ENCODE measurements at places on chromosomes 1 and 21.

- no peaks in the 10 kb centered on the region for H3K27me3 ChIP-seq
- DNase-seq = no peak
- no peaks in the 10 kb centered on the region for H3K4me1 ChIP-seq
- H3K27ac ChIP-seq = no peak overlapping the region
- H3K4me3 ChIP-seq = no peak overlapping the region
- no peaks in the 10 kb centered on the region for H3K36me3 ChIP-seq
Observed at GRCh38 chr1:65939191-65939590, 146.5 kb downstream of the PDE4B start.

DNA sequence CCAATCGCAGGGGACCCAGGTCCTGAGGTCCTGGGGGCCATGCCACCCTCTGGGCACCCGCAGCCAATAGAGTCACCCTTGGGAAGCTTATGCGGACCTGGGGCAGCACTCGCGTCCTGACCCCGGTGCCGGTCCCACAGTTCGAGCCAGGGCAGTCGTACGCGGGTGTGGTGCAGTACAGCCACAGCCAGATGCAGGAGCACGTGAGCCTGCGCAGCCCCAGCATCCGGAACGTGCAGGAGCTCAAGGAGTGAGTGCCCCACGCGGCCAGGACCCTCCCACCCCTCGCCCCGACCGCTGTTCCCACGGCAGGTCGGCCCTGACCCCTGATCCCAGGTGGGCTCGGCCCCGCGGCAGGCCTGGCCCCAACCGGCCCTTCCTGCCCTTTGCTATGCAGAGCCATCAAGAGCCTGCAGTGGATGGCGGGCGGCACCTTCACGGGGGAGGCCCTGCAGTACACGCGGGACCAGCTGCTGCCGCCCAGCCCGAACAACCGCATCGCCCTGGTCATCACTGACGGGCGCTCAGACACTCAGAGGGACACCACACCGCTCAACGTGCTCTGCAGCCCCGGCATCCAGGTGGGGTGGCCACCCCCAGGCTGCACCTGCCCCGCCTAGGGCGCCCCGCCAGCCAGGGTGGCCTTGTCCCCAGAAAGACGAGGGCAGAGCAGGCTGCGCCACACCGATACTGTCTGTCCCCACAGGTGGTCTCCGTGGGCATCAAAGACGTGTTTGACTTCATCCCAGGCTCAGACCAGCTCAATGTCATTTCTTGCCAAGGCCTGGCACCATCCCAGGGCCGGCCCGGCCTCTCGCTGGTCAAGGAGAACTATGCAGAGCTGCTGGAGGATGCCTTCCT, 20.5 kb downstream of the COL6A1 start:
- peak; percentile 11 for DNase-seq
- H3K36me3 ChIP-seq = peaks cover 20% of the 10 kb centered on the region
- H3K27ac ChIP-seq = no peak overlapping the region
- no peaks in the 10 kb centered on the region for H3K4me1 ChIP-seq
- no peak overlapping the region for H3K4me3 ChIP-seq
- no peaks in the 10 kb centered on the region for H3K27me3 ChIP-seq

DNA sequence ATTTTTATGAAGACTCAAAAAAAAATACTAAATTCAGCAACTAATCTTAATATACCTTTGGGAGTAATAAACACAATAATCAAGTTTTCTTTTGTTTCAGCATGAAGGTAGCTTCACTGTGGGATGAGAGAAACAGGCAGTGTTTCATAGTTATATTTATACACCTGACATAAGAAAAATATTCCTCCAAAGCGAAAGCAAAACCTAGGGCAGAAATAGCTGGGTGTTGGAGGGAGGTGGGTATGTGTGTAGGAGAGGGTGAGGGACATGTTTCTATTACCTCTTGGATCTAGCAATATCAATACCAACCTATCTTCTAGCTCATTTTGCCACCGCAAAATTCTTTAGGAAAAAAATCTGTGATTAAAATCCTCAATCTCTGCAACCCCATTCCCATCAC, 24.9 kb upstream of the MAN1A2 start:
- H3K4me3 ChIP-seq = no peak overlapping the region
- H3K27me3 ChIP-seq = peaks cover 50% of the 10 kb centered on the region
- no peaks in the 10 kb centered on the region for H3K36me3 ChIP-seq

GRCh38 chr1:119079881-119080280, 60.6 kb downstream of the WARS2 start:
- H3K36me3 ChIP-seq = no peaks in the 10 kb centered on the region
- no peak for DNase-seq
- no peaks in the 10 kb centered on the region for H3K27me3 ChIP-seq
- peaks cover 2% of the 10 kb centered on the region for H3K4me1 ChIP-seq
- no peak overlapping the region for H3K4me3 ChIP-seq

- peaks cover 16% of the 10 kb centered on the region for H3K36me3 ChIP-seq
- H3K27me3 ChIP-seq = no peaks in the 10 kb centered on the region
- DNase-seq = no peak
- H3K4me1 ChIP-seq = peaks cover 20% of the 10 kb centered on the region
Observed at GRCh38 chr1:29864431-29865022, 628.2 kb downstream of the PTPRU start.

- H3K27me3 ChIP-seq = peaks cover 12% of the 10 kb centered on the region
- H3K36me3 ChIP-seq = no peaks in the 10 kb centered on the region
Observed at GRCh38 chr1:153246018-153246417, 13.5 kb upstream of the LORICRIN start.

GRCh38 chr1:96536581-96536980, 185.0 kb upstream of the PTBP2 start:
- H3K36me3 ChIP-seq = 0 out of 2 replicates have a peak, but pooled peaks cover 2% of the 10 kb centered on the region
- H3K27ac ChIP-seq = no peak overlapping the region
- no peak overlapping the region for H3K4me3 ChIP-seq
- no peaks in the 10 kb centered on the region for H3K27me3 ChIP-seq

GRCh38 chr1:24988558-24988912, 58.5 kb upstream of the RUNX3 start:
- H3K27ac ChIP-seq = no peak overlapping the region
- peaks cover 14% of the 10 kb centered on the region for H3K4me1 ChIP-seq
- DNase-seq = no peak
- no peaks in the 10 kb centered on the region for H3K36me3 ChIP-seq
- no peaks in the 10 kb centered on the region for H3K27me3 ChIP-seq
- no peak overlapping the region for H3K4me3 ChIP-seq

GRCh38 chr1:71986160-71986559, 296.2 kb downstream of the NEGR1 start:
- peaks cover 3% of the 10 kb centered on the region for H3K4me1 ChIP-seq
- DNase-seq = no peak
- no peaks in the 10 kb centered on the region for H3K36me3 ChIP-seq

- H3K27me3 ChIP-seq = no peaks in the 10 kb centered on the region
- peaks cover 40% of the 10 kb centered on the region for H3K36me3 ChIP-seq
- no peak for DNase-seq
- no peak overlapping the region for H3K27ac ChIP-seq
Observed at GRCh38 chr1:64686828-64687724, 57.8 kb upstream of the RAVER2 start.

- DNase-seq = no peak
- no peaks in the 10 kb centered on the region for H3K36me3 ChIP-seq
- H3K27ac ChIP-seq = no peak overlapping the region
Observed at GRCh38 chr1:246069581-246069980, 437.5 kb downstream of the SMYD3 start.

GRCh38 chr1:162942916-162943559, 82.1 kb upstream of the CCDC190 start:
- DNase-seq = no peak
- no peak overlapping the region for H3K4me3 ChIP-seq
- peaks cover 4% of the 10 kb centered on the region for H3K4me1 ChIP-seq
- H3K36me3 ChIP-seq = no peaks in the 10 kb centered on the region
- no peaks in the 10 kb centered on the region for H3K27me3 ChIP-seq
- H3K27ac ChIP-seq = no peak overlapping the region

- peaks cover 26% of the 10 kb centered on the region for H3K4me1 ChIP-seq
- peak; percentile 75 for DNase-seq
- H3K4me3 ChIP-seq = no peak overlapping the region
- H3K27ac ChIP-seq = no peak overlapping the region
Observed at GRCh38 chr1:3668585-3669300, 16.4 kb downstream of the TP73 start.

GRCh38 chr21:35309316-35309715, 260.2 kb upstream of the RUNX1 start:
- H3K4me1 ChIP-seq = no peaks in the 10 kb centered on the region
- H3K27me3 ChIP-seq = no peaks in the 10 kb centered on the region
- DNase-seq = no peak
- peaks cover 8% of the 10 kb centered on the region for H3K36me3 ChIP-seq

GRCh38 chr1:231032963-231033362, 7.1 kb downstream of the FAM89A start:
- peaks cover 6% of the 10 kb centered on the region for H3K4me1 ChIP-seq
- no peak overlapping the region for H3K4me3 ChIP-seq
- no peak overlapping the region for H3K27ac ChIP-seq
- DNase-seq = no peak
- H3K36me3 ChIP-seq = no peaks in the 10 kb centered on the region
- H3K27me3 ChIP-seq = peaks cover 64% of the 10 kb centered on the region
